ENCODE measurements at places on chromosomes 3 and 15. TPM values are rescaled to one million over a fixed set of nuclear protein-coding genes. Genes with fewer than 3 reads are reported as not detected.

DNA sequence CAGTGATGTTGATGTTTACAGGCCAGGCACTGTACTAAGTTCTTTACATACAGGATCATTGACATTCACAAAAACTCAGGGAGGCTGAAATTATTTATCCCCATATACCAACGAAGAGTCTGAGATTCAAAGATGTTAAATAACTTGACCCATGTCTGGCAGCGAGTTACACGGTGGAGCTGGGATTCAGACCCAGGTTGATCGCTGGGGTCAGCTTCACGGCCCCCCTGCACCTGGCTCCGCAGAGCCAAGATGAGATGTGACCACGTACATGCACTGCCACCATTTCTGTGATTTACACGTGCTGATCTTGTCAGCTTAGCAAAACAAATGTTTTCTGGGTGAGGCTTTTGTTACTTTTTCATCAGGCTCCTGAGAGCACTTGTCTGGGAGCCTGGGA, 109.8 kb downstream of the EEFSEC start:
- no peak for DNase-seq

DNA sequence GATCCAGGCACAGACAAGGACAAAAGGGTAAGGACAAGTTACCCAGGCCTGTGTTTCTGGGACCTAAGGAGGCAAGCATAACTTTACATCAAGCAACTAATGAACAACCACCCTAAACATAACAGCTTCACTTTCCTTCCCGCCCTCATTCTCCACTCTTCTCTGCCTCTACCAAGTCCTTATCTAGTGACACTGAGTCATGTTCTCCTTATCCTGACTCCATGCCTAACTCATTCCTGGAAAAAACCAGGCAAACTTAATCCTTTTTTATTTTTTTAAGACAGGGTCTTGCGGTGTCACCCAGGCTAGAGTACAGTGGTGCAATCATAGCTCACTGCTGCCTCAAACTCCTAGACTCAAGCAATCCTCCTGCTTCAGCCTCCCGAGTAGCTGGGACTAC, 44.5 kb downstream of the TMEM44 start:
- no peak for DNase-seq

DNA sequence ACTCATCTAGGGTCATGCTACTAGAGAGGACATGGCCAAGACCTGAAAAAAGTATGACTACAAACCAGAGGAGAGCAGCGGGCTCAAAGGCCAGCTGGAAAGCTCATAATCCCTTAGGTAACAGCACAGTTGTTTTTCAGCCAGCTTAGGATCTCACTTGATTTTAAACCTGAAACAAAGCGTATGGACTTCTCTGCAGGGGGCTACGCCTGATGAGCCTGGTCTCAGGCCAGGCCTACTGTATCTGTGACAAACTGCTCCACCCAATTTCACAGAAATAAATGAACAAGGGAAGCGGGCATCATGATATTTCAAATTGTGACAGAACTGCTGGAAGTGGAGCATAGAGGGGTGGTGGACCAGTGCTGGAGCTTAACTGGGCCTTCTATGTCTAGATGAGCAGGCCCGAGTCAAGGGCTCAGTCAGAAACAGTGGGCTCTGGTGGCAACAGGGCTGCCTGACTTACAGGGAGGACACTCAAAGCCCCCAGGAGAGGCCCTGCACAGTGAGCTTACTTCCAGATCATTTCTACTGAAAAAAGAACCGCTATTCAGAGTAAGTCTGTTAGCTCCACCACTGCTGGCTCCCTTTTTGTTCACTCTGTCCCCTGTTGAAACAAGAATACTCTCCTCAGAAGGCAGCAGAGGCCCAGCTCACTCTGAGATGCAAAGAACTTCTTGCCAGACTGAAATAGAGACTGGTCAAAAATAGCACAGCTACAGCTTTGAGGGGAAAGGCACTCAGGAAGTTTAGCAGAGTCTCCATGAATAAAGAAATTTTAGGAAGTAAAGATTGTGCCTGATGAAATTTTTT, 47.0 kb downstream of the LRIG1 start:
- DNase-seq = no peak

GRCh38 chr3:138686771-138687221, 78.2 kb downstream of the FAIM start:
- DNase-seq = peak; percentile 89

- peak; percentile 64 for DNase-seq
Observed at GRCh38 chr3:51997935-51998596, 2.4 kb upstream of the RPL29 start.

DNA sequence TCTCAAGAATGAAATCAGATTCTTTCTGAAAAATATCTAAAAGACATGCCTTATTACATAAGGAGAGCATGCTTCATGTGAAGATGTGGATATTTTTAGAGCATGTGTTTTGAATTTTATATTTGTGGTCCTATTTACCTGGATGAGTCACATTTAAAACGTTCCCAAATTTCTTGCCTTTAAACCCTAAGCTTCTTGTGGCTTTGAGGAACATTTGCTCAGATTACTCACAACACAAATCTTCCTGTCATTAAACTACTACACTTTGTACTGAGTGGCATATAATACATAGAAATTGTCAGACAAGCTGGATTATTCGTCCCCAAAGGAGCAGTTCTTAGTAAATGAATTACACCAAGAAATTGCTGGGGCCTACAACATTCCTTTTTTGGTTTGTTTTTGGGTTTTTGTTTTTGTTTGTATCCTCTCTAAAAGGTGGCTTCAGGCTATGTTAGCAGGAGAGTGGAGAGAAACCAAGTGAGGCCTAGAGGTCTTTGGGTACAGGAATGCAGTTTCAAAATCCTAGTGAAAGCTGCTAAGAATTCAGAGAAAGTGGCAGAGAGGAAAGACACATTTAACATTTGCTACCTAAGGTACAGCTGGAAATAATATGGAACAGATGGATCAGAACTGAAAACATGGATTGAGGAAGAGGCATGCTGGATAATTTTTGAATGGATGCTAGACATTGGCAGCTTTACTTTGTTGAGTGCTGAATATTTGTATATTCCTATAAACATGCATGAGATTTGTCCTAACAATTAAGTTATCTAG, 128.1 kb downstream of the RPL22L1 start:
- DNase-seq = no peak

DNA sequence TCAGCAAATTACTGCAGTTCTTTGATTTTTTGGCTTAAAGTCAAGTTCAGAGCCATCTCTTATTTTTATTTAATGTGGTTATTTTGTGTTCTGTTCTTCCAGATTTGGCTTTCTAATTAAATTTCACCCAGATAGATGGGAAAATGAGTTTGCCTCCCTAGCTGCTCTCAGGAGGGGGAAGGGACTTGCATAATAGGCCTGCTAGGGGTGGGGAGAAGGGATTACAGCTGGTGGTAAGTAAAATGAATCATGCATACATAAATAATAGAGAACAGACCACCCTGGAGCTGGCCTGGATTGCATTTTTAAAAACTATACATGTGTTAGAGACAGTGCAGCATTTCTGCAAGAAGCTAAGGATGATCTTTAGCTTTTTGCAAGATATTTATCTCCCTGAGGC, 3.9 kb upstream of the PXYLP1 start:
- no peak for DNase-seq

DNA sequence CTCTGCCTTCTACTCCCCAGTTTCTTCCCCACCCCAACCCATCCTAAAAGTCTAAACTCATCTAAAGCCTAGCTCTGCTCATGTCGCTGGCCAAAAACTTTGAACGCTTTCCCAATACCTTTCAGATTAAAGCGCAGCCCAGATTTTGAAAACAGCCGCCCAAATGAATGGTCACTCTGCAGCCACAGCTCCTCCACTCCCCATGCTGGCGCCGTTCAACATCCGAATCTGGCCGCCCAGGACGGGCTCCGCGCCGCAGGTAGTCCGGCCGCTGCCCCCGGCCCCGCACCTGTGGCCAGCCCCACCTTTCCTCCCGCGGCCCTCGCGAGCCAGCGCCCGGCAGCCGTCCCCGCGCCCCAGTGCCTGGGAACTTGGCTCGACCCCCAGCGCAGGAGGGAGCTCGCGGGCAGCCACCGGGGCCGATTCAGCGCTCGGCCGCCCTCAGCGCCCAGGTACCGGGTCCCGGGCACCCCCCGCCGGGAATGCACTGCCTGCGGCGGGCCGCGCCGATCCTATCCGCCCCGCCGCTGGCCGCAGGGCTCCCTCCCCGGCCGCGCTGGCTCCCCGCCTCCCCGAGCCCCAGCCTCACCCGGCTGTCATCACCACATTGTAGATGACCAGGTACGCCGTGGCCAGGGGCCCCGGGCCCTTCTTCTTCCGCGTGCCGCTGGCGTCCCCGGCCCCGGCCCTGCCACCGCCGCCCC, 417 bp downstream of the HACD2 start:
- DNase-seq = no peak

DNA sequence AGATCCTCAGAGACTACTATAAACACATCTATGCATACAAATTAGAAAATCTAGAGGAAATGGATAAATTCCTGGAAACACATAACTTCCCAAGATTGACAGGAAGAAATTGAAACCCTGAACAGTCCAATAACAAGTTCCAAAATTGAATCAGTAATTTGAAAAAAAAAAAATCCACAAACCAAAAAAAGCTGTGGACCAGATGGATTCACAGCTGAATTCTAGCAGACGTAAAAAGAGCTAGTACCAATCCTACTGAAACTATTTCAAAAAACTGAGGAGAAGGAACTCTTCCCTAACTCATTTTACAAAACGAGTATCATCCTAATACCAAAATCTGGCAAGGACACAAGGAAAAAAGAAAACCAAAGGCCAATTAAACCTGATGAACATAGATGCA, 77.0 kb upstream of the FXR1 start:
- no peak for DNase-seq

DNA sequence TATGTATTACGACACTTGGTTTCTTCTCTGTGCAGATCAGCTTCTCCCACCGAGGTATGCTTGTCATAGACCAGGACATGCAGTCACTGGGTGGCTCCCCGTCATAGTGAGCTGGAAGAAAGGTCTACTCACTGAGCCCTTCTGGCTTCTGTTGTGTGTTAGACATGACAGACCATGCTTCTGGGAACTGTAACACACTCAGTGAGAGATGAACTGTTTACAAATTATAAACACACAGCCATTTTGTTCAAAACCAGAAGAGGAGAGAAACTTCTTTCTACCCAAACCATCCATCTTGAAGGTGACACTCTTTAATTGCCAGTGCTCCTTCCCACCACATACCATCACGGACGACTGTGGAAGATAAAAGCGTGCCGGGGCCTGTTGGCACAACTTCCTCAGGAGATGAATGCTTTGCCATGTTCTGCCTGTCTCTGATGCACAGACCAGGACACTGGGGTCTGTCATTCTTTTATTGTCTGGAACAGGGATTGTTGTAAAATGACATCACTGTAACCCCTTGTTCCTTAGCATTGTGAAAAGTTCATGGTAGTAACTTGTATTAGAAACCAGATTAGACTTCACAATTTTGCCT, 214.3 kb downstream of the MCTP2 start:
- no peak for DNase-seq

- no peak for DNase-seq
Observed at GRCh38 chr3:118213892-118214291, 820.8 kb downstream of the IGSF11 start.

DNA sequence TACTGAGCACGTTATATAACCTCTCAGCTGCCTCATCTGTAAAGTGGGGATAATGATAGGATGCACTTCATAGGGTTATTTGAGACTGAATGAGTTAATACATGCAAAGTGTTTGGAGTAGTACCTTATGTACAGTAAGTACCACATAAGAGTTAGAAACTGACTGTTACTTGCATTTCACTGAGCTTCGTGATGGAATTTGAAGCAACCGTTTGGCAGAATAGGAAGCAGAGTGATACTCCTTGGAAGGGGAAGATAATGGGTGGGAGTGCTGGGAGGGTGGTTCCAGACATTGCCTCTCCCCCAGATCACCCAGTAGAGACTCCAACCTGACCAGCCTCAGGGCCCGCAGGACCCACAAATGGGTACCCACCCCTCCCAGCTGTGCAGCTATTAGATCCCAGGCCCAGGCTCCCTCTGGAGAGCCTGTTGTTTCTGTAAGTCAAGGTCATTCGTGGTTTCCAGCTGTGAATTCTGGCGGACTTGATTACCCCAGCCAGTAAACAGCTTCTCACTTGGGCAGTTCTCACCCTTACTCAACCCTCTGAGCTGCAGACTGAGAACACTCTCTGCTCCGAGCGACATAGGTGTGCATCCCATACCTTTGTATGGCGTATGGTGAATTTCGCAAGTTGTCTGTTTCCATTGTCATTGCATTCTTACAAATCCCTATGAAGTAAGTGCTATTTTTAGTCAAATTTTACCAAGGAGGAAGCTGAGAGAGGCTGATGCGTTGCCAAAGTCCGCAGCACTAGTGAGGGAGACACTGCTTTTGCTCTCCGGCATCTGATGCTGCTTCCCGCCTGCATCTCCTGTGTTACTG, 11.1 kb downstream of the ALPK3 start:
- DNase-seq = no peak

GRCh38 chr15:46461416-46461815, 826.6 kb downstream of the SQOR start:
- peak; percentile 3 for DNase-seq

DNA sequence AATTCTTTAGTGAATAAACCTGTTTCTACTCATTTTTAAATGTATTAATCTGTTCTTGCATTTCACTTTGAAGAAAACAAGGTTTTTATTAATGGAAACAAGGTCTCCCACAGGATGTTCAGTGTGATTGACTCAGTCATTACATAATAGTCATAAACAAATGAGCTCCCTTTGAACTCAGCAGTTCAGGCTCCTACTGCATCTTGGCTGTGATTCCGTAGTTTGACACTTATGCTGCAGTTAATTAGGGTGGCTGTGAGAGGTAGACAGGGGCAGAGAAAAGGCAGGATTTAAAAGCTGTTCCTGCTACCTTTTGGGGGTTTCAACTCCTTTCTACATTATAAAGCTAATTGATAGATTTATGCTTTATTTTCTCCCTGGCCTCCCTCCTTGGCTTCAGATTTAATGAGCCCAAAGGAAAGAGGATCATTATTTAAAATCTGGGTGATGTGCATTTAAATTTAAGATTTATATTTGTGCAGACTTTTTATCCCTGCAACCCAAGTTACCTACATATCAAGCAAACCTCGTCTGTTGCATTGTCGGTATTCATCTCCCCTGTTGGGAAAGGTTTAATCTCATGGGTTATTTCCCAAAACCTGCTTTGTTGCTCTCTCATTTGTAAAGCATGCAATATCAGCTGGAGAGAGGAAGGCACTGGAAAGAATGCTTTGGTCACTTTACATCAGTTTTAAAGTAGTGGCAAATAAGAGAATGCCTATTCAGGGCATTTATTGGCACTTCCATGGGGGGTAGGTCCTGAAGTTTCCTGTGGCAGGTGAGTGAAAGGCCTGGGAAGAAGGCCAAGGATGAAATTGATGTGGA, 345.0 kb upstream of the NR2E3 start:
- DNase-seq = no peak

The SAMMSON gene
- total RNA-seq = not detected

The LYZL4 gene
- not detected for total RNA-seq

The LRRIQ4 gene
- not detected for total RNA-seq

The CNTN4 gene
- total RNA-seq = 0.13 TPM

The PLOD2 gene
- total RNA-seq = 65.4 TPM

The ZXDC gene
- total RNA-seq = 21.2 TPM

The WNT5A gene
- not detected for total RNA-seq

The TRPC1 gene
- total RNA-seq = 7.6 TPM

The FSTL1 gene
- 0.07 TPM for total RNA-seq

The MCTP2 gene
- 5.1 TPM for total RNA-seq

The MAP6D1 gene
- total RNA-seq = 0.62 TPM

Data from HepG2 (cell line).